Left lung (tissue), 14 donors: ENCODE measurements at places on chromosomes 6 and 20. TPM values are rescaled to one million over a fixed set of nuclear protein-coding genes. Genes with fewer than 3 reads are reported as not detected.

DNA sequence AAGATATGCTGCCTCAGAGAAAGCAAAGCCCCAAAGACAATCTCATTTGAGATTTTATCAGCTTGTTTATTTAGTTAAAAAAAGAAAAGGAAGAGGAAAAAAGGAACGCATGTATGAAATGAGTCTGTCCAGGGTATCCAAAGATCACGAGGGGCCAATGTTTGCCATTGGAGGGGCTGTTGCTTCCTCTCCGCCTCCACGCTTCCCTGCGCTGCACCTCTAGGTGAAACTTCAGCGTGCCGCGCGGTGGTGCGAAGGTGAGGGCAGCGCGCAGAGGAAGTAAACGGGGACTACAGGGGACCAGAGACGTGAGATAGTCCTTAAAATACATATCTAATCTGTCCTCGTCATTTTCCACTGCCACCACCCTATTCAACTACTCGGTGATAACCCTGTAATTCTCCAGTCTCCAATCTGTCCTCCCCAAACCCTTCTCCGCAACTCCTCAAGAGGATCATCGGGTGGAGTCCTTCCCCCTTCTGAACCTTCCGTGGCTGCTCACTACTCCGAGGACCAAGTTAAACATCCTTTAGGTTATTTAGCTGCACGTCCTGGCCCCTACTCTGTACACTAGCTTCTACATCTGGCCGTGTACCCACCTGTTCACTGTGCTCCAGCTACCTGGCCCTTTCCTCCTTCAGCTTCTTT, 1.1 kb upstream of the DCBLD1 start:
- H3K27me3 ChIP-seq, result no peaks in the 10 kb centered on the region
- H3K4me3 ChIP-seq, result no peak overlapping the region
- no peak overlapping the region for H3K27ac ChIP-seq
- H3K4me1 ChIP-seq, result peaks cover 42% of the 10 kb centered on the region

DNA sequence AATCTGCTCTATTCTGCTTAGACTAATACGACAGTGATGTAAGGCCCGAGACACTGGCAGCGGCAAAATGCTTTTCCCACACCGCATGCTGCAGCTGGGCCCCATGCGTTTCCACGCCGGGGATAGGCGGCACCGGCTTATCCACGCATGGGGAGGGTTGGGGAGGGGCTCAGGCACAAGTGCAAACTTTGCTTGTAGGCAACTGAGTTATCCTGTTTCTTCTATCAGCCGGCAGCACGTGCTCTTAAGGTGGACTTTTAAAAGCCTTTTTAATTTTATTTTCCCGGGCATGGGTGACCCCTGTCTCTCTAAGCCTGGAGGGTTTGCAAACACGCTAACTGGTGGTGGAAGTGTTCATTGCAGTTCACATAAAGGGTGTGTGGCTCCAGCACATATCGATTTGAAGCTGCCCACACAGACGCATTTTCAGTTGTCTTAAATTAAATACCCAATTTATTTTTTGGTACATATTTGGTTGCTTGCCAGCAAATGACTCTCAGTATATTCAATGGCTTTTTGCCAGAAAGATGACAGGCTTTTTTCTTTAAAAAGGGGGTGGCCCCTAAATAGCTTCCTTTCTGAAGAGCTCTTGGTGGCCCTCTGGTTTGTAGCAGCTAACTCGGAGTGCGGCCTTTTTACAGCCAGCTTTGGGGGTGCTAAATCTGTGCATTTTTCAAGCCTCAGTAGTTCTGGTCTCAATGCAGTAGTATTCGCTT, 561.8 kb upstream of the AGPAT4 start:
- H3K36me3 ChIP-seq, result no peaks in the 10 kb centered on the region
- no peak overlapping the region for H3K4me3 ChIP-seq
- no peaks in the 10 kb centered on the region for H3K27me3 ChIP-seq
- no peak overlapping the region for H3K27ac ChIP-seq

- no peak overlapping the region for H3K27ac ChIP-seq
Measured at GRCh38 chr6:30013291-30013922, 47.7 kb upstream of the POLR1H start.

Gene EPPIN
- polyA plus RNA-seq, result 0.15 TPM

Gene XKR7
- 0.06 TPM for polyA plus RNA-seq

- no peak for DNase-seq
- no peak overlapping the region for H3K27ac ChIP-seq
- no peaks in the 10 kb centered on the region for H3K36me3 ChIP-seq
- H3K4me1 ChIP-seq, result no peaks in the 10 kb centered on the region
- H3K27me3 ChIP-seq, result no peaks in the 10 kb centered on the region
- H3K4me3 ChIP-seq, result no peak overlapping the region
Measured at GRCh38 chr6:19755181-19755580, 82.0 kb upstream of the ID4 start.

DNA sequence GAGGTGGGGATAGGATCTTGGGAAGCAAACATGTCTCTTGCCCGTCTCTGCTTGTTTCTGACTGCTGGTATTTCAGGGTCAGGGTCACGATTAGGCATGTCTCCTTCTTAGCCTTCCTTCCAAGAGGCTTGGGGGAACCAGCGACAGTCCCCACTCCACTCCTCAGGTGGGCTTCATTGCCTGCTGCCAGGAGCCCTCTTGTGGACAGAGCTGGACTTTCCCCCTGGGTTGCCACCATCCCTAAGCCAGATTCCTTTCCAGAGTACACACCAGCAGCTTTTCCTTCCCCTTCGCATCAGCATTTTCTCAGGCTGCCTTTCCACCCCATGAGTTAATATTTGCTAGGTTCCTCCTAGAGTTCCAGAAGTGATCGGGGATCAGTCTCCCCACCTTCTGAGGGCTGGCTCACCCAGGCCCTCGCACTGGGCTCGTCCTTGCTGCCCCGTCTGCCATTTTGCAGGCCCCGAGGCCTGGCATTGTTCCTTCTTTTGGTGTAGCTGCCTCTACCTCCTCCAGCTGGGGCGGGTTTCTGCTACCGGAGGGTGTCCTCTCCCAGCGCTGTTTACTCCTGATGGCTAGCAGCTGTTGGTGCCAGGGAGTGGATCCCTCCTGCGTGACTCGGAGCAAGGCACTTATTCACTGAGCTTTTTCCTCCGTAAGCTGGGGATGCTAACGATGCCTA, 8.8 kb upstream of the C20orf144 start:
- H3K27ac ChIP-seq, result no peak overlapping the region
- peaks cover 8% of the 10 kb centered on the region for H3K4me1 ChIP-seq
- H3K36me3 ChIP-seq, result peaks cover 17% of the 10 kb centered on the region
- no peak for DNase-seq
- no peak overlapping the region for H3K4me3 ChIP-seq

Gene UBD
- polyA plus RNA-seq, result 1.5 TPM

Gene ZNF334
- polyA plus RNA-seq, result 43.6 TPM

Gene CLPSL1
- polyA plus RNA-seq, result not detected

DNA sequence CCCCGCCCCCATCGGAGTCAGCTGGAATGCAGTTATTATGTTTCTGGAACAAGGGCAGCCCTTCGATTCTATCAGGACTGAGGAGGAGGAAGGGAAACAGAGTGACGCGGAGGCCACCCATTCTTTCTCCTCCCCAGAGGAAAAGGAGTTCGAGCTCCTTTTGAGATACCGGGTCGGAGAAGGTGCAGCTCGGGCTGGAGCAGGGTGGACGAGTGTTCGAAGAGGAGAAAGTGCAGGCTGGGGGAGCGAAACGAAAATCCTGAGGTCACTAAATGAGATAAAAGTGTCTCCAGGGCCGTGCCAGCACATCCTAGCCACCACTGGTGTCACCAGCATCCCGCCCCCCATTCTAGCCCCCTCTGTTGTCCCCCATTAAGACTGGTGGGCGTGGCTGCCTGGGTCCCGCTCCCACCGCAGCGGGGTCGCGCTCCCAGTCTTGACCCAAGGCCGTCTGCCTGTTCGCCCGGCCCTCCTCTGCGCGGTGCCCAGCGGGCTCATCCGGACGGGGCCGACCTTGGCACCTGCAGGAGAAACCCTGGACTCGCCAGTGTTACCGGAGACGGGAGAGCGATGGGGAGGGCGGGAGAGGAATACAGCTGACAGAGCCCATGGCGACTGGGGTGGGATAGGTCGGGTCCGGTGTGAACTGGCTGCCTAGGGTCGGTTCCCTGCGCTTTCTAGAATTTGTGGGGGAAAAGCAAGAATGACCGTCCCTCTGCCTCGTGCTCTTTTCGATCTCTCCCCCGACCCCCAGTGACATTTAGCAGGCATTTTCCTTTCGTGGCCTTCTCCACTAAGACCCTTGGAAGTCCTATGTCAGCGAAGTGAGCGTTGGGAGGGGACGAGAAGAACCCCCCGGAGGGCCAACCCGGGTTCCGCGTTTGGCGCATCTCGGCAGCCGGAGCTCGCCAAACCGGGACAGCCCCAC, 16.2 kb downstream of the FOXA2 start:
- peak overlapping the region; percentile 7 for H3K4me3 ChIP-seq
- no peaks in the 10 kb centered on the region for H3K4me1 ChIP-seq
- H3K36me3 ChIP-seq, result no peaks in the 10 kb centered on the region
- H3K27ac ChIP-seq, result peak overlapping the region; percentile 77
- no peak for DNase-seq
- H3K27me3 ChIP-seq, result peaks cover 74% of the 10 kb centered on the region

DNA sequence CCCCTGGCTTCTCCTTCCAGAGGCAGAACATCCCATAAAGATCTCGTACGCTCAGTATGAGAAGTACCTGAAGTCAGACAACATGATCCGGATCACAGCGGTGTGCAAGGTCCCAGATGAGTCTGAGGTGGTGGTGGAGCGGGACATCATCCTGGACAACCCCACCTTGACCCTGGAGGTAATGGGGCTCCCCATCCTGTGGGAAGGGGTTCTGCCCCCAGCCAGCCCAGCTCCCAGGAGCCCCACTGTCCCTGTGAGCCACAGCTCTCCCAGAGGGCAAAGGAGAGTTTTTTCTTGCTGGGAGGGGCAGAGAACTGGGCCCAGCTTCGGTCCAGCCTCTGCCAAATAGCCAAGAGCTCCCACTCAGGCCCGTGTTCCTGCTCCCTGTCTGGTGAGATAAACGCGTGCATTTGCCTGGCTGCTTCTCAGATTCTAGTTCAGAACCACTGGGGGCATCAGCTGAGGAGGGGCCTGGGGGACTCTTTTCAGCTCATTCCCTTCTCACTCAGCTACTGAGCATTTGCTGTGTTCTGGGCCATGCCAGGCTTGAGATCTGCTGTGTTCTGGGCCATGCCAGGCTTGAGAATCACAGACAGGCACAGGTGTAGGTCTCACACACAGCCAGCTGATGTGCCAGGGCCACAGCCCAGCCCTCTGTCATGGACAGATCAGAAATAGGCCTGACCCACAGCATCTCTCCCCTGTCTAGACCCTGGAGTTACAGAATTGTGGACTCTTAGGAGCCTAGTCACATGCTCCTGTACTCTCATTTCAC, 39.5 kb downstream of the TGM3 start:
- H3K4me3 ChIP-seq, result no peak overlapping the region
- H3K27ac ChIP-seq, result no peak overlapping the region
- no peak for DNase-seq
- H3K36me3 ChIP-seq, result no peaks in the 10 kb centered on the region

Gene ME1
- 15.8 TPM for polyA plus RNA-seq

Gene NRM
- 37.0 TPM for polyA plus RNA-seq

DNA sequence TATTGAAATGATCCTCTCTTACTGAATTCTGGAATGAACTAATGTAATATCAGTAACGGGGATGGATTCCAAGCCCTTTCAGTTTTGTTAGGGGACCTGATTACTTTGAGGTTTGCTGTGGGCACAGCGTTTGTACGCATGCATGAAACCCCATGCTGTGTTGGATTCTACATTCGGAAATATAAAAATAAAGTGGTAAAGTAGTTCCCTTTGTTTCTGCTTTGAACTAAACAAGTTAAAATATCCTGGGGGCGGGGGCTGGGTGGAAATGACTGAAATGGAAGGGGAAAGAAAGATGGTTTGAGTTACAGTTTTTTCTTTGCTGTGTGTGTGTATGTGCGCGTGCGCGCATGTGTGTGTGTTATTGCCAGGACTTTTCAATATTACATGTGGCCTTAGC, 196.5 kb upstream of the OPRM1 start:
- H3K4me3 ChIP-seq, result no peak overlapping the region
- no peak for DNase-seq
- no peaks in the 10 kb centered on the region for H3K27me3 ChIP-seq
- H3K27ac ChIP-seq, result no peak overlapping the region
- no peaks in the 10 kb centered on the region for H3K4me1 ChIP-seq

DNA sequence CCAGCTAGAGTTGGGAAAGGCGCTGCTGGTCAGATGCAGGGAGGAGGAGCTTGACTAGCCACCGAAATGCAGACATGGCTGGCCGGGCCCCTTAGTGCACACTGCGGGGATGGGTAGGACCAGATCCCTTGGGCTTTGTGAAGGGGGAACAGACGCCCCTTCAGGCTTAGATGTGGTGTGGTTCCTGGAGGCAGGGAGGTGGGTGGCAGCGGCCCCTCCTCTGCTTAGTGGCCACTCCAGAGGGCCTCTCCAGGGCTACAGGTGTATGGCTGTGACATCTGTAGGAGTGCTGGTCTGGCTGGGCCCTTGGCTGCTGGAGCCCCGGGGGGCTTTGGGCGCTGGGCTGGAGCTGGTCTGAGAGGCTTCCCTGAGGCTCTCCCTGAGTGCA, 5.9 kb downstream of the CCND3 start:
- no peak overlapping the region for H3K27ac ChIP-seq
- H3K36me3 ChIP-seq, result peaks cover 68% of the 10 kb centered on the region

DNA sequence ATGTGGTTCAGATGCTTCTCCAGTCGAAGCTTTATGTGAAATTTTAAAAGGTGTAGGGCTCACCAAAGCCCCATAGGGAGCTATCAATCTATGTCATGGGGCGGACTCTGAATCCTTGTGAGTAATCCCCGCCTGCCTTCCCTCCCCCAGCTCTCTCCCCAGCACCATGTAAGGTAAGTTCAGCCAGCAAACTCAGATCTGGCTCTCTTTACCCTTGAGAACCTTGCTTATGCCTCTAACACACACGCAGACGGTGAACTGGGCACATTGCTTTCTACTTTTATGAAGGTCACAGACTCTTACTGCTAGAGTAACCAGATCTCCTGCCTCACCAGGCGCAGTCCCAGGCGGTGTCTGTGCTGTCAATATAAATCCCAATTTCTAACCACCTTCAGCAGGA, 82.6 kb upstream of the CNKSR3 start:
- no peaks in the 10 kb centered on the region for H3K36me3 ChIP-seq
- DNase-seq, result no peak
- H3K4me1 ChIP-seq, result no peaks in the 10 kb centered on the region

DNA sequence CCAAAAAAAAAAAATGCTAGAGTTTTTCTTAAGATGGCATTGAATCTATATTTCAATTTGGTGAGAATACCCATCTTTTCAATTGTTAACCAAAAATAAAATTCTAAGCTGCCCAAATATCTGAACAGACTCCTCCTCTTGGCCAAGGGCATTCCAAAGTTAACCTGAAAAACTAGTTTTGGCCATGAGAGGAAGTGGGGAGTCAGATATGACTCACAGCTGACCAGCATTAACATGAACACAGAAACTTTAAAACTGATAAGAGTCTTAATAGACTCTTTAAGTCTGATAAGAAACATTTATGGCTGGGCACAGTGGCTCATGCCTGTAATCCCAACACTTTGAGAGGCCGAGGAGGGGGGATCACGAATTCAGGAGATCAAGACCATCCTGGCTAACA, 171.3 kb downstream of the FAXC start:
- DNase-seq, result no peak
- no peak overlapping the region for H3K27ac ChIP-seq
- no peak overlapping the region for H3K4me3 ChIP-seq
- no peaks in the 10 kb centered on the region for H3K27me3 ChIP-seq
- H3K4me1 ChIP-seq, result no peaks in the 10 kb centered on the region

GRCh38 chr20:57166568-57167291, 99.7 kb downstream of the BMP7 start:
- DNase-seq, result no peak
- H3K27ac ChIP-seq, result no peak overlapping the region
- no peaks in the 10 kb centered on the region for H3K36me3 ChIP-seq
- no peaks in the 10 kb centered on the region for H3K4me1 ChIP-seq
- no peak overlapping the region for H3K4me3 ChIP-seq
- no peaks in the 10 kb centered on the region for H3K27me3 ChIP-seq

Gene MLN
- not detected for polyA plus RNA-seq
